ENCODE measurements at places on chromosomes 12 and 14.
A peak's percentile ranks its signal among the peaks of the same experiment; 100 is the strongest.

- peaks cover 27% of the 10 kb centered on the region for H3K4me1 ChIP-seq
- H3K4me3 ChIP-seq: no peak overlapping the region
- H3K27me3 ChIP-seq: no peaks in the 10 kb centered on the region
- H3K27ac ChIP-seq: no peak overlapping the region
- peaks cover 53% of the 10 kb centered on the region for H3K36me3 ChIP-seq
Observed at GRCh38 chr14:69055999-69056788, 77.1 kb upstream of the ACTN1 start.

DNA sequence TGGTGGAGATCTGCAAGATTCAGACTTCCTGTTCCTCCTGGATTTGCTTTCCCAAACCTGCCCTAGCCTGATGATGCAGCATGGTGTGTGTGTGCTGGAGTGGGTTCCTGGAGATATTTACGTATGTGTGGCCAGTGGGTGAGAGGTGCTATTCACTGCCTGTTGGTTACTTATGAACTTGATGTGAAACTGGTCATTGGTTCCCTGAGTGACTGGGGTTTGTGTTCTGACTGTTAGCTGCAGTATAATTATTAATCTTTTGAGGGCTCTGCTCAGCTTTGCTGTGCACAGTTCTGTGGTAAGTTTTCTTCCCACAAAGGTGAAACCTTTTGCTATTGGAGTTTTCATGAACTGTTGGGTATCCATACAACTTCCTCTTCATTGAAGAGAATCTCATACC is 541.8 kb upstream of the FBXO33 start:
- H3K36me3 ChIP-seq: no peaks in the 10 kb centered on the region
- no peak overlapping the region for H3K27ac ChIP-seq
- DNase-seq: no peak
- no peaks in the 10 kb centered on the region for H3K27me3 ChIP-seq
- H3K4me3 ChIP-seq: no peak overlapping the region

DNA sequence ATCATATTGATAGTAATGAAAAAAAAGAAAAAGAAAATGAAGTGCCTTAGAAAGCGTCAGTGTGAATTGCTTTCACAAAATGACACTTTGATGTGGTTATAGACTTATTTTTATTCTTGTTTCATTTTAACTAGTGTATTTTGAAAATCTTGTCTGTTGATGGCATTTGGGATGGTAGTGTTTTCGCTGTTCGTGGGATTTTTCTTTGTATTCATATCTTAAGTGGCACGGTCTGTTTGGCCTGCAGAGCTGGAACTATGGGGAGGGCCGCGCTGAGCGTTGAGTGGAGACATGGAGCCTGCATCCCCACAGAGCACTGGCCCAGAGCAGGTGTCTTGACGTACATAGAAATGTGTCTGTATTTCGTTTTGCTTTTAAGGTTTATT is 61.6 kb downstream of the WDR20 start:
- peaks cover 3% of the 10 kb centered on the region for H3K27me3 ChIP-seq
- DNase-seq: no peak
- H3K4me3 ChIP-seq: no peak overlapping the region
- peaks cover 55% of the 10 kb centered on the region for H3K4me1 ChIP-seq
- peaks cover 56% of the 10 kb centered on the region for H3K36me3 ChIP-seq

- peaks cover 14% of the 10 kb centered on the region for H3K36me3 ChIP-seq
- H3K4me1 ChIP-seq: peaks cover 68% of the 10 kb centered on the region
- peak overlapping the region; percentile 87 for H3K27ac ChIP-seq
- no peak overlapping the region for H3K4me3 ChIP-seq
- H3K27me3 ChIP-seq: no peaks in the 10 kb centered on the region
Observed at GRCh38 chr12:94289461-94290312, 141.3 kb downstream of the PLXNC1 start.

DNA sequence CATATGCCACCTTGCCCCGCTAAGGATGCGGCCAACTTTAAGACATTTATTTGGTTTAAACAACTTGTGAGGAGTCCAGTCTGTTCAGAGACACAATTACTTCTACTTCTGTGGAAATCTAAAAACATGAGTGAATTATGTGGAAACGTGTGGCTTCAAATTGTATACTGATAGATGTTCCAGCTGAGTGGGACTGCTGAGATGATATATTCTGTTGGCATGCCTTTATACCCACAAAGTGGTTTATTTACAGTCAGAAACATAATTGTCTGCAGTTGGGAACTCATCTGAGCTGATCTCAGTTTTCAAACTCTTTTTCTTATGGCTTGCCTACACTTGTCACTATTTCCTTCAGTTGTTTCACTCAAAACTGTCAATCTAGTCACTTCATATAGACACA is 67.8 kb downstream of the FLRT2 start:
- no peak overlapping the region for H3K27ac ChIP-seq
- H3K4me3 ChIP-seq: no peak overlapping the region
- no peaks in the 10 kb centered on the region for H3K27me3 ChIP-seq
- H3K4me1 ChIP-seq: peaks cover 35% of the 10 kb centered on the region

DNA sequence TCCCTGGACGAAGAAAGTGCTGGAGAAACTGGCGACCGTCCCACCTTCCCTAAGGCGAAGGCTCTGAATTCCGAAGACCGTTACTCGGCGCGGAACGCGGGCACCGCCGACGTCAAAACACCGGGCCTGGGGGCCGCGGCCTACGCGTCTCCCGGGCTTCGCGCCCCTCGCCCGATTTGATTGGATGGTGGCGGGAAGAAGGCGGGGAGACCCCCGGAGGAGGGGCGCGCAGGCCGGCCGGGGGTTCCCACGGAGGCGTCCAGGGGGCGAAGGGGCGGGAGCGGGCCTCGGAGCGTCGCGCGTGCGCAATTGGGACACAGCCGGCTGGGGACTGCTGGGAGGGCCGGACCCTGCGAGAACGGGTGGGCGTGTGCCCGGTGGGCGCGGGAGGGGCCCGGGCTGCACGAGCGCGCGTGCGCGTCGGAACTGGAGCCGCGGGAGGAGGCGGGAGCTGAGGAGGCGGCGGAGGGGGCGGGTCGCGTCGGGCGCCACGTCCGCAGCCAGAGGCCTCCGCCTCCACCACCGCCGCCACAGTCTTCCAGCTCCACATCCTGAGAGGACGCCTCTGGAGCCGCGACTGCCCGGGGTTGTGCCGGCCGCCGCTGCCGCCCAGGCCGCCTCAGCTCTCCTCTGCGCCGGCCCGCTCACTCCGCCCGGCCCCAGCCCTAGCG is at the start of gene TMEM263:
TMEM263 (plus strand) TSS at position 531 of the 671 bp plus-strand sequence. CDS start 11,210 bp downstream, outside the sequence.
- peaks cover 25% of the 10 kb centered on the region for H3K4me1 ChIP-seq
- peak within 1 kb of the TSS; percentile 100 for H3K4me3 ChIP-seq
- peaks cover 18% of the 10 kb centered on the region for H3K36me3 ChIP-seq
- peaks cover 4% of the 10 kb centered on the region for H3K27me3 ChIP-seq
- DNase-seq: peak; percentile 97
- peak within 1 kb of the TSS; percentile 97 for H3K27ac ChIP-seq

DNA sequence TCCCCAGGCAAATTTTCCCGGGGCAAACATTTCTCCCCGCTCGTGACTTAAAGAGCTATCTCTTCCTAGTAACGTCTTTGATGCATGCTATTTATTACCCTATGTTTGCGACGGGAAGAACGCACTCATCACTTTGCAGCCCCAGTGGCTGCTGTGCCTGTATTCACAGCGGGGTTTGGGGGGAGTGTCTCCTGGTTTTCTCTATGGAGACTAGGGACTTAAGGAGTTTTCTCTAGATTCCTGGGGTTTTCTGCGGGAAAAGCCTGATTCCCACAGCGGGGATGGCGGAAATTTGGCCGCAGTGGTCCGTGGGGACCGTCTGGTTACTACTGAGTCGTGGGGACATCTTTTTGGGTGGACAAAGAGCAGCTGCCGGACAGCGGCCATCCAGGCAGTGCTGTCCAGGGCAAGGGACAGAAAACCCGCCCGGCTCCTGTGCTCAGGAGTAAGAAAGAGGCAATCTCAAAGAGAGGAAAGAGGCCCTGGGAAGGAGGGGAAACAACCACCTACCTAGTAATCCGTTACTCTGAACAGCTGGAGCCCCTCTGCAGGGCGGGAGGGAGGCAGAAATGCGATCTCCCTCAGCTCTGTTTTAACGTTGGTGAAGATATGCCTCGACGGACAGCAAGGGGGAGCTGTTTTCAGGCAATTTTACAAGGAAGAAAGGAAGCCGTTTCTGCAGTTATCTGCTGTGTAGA is 771 bp upstream of the AVPR1A start:
- H3K27ac ChIP-seq: no peak overlapping the region
- H3K4me3 ChIP-seq: peak overlapping the region; percentile 89
- peaks cover 6% of the 10 kb centered on the region for H3K36me3 ChIP-seq
- H3K27me3 ChIP-seq: peaks cover 62% of the 10 kb centered on the region

- H3K27me3 ChIP-seq: no peaks in the 10 kb centered on the region
- H3K36me3 ChIP-seq: peaks cover 66% of the 10 kb centered on the region
- no peak overlapping the region for H3K4me3 ChIP-seq
- DNase-seq: no peak
Observed at GRCh38 chr12:123187637-123188036, 36.7 kb upstream of the PITPNM2 start.

DNA sequence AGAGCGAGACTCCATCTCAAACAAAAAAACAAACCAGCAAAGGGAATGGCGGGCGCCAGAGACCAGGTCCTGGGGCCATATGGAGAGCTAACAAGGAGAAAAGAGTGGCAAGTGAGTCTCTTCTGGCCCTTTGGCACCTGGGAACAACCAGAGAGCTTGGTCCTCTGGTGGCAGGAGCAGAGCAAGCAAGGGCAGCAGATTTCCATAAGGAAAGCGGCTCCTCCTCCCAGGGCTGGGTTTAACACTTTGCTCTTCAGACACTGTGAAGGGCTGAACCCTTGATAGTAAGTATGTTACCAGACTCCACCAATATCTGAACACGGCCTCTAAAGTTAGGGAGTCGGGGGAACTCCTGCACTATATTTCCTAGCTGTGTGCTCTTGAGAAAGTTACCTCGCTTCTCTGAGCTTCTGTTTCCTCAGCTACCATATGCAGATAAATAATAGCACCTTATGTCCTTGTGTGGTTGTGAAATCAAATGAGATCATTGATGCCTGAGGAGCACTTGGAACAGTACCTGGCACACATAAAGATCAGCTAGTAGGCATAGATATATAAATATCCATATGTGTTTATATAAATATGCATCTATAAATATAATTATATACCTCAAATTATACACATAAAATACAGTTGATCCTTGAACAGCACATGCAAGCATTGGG is 33.4 kb upstream of the PLEKHG6 start:
- no peak overlapping the region for H3K4me3 ChIP-seq
- no peaks in the 10 kb centered on the region for H3K36me3 ChIP-seq
- DNase-seq: no peak
- H3K27me3 ChIP-seq: peaks cover 37% of the 10 kb centered on the region
- no peak overlapping the region for H3K27ac ChIP-seq

GRCh38 chr14:25122211-25122610 is 72.3 kb upstream of the STXBP6 start:
- no peaks in the 10 kb centered on the region for H3K4me1 ChIP-seq
- no peak overlapping the region for H3K4me3 ChIP-seq
- H3K36me3 ChIP-seq: no peaks in the 10 kb centered on the region
- H3K27me3 ChIP-seq: no peaks in the 10 kb centered on the region

DNA sequence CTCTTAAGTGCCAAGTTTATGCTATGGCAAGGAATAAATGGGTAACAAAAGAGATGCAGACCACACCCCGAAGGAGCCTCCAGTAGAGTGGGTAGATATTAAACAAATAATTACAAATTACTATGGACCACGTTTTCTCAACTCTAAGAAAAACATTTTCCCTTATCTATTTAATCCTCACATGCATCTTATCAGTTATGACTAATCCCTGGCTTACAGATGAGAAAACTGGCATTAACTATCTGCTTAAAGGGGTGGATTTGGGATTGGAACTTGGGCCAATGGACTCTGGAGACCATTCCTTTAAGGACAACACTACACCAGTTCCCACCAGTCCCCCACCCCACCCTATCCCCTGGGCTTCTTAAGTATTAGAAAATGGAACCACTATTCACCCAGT is 26.3 kb downstream of the PPM1H start:
- peaks cover 38% of the 10 kb centered on the region for H3K4me1 ChIP-seq
- peaks cover 6% of the 10 kb centered on the region for H3K36me3 ChIP-seq
- no peak overlapping the region for H3K27ac ChIP-seq
- no peaks in the 10 kb centered on the region for H3K27me3 ChIP-seq

DNA sequence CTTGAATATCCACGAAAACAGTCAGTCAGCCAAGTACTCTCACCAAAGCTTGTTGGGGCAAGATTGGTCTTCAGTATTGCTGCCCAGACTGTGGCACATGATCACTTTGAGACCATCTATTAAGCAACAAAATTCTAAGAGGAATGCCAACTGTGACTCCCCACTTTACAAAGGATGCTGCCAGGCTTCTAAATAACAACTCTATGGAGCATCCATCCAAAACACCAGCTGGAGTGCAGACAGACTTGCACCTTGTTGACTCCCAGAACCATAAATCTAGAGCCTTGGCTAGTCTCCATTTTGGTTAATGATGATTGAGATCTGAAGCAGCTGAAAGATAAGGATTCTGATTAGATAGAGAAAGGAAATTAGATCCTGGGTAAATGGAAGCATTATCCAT is 132.8 kb downstream of the DIO2 start:
- no peak overlapping the region for H3K27ac ChIP-seq
- no peaks in the 10 kb centered on the region for H3K27me3 ChIP-seq
- H3K4me3 ChIP-seq: no peak overlapping the region
- no peak for DNase-seq
- no peaks in the 10 kb centered on the region for H3K4me1 ChIP-seq

DNA sequence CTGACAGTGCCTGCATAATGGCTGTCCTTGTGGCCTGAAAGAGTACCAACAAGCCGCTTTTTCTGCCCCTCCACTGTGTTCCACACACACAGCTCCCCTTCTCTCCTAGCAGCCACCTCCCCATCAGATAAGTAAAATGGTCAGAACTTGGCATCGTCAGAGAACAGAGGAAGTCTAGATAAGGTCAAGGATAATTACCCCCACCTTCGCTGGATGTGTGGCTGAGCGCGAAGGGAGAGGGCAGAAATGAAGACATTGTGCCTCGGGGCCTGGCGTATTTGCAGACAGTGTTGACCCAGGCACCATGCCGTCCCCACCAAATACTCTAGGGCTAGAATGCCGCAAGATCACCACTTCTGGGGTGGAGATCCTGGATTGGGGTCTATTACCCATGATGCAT is 30.6 kb downstream of the FBXO21 start:
- no peak overlapping the region for H3K4me3 ChIP-seq
- H3K27ac ChIP-seq: no peak overlapping the region
- no peaks in the 10 kb centered on the region for H3K27me3 ChIP-seq
- no peak for DNase-seq

DNA sequence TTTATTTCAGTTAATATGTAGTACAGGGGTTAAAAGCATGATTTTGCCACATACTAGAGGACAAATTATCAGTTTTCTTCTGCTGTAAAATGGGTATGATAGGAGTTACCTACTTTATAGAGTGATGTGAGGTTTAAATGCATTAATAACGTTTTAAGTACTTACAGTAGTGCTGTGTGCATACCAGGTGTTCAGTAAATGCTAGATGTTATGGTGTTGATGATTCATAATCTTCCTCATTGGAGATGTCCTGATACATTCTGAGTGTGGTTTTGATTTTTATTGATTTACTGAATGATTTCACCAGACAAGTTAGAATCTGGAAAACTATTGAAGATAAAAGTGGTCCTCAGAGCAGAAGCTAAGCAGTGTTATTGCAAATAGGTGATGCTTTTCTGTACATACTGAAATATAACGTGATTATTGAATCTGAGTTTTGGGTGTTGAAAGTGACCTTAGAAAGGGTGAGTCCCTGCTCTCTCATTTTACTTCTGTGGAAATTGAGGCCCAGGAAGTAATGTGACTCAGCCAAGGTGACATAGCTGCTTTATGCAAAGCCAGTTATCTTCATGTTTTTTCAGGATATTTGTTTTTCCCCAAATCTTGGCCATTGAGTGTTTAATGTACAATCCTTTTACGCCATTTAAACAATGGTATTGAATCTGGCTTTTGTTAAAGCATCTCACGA is 54.7 kb downstream of the VRK1 start:
- no peak overlapping the region for H3K27ac ChIP-seq
- H3K36me3 ChIP-seq: peaks cover 28% of the 10 kb centered on the region
- H3K27me3 ChIP-seq: no peaks in the 10 kb centered on the region
- no peaks in the 10 kb centered on the region for H3K4me1 ChIP-seq
